ENCODE measurements at places on chromosomes 6 and 20.

- DNase-seq: no peak
Observed at GRCh38 chr6:13164291-13164690, 164.0 kb downstream of the TBC1D7 start.

DNA sequence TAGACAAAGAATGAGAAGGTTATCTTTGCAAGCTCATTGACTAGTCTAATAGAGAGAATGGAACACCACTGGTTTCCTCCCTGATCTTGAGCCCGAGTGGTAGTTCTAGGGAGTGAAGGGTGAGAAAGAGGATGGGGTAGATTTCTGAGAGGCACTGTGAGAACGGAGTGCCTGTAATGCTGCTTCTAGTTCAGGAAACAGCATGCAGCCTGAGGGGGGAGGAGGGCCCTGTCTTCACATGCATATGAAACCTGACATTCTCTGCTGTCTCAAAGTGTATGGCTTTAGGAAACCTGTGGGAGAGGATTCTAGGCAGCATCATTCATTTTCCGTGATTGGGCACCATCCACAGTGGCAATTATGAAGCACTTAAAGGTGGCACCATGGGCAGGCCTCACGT lies 259.4 kb upstream of the MAN1A1 start:
- DNase-seq: no peak

GRCh38 chr20:49966861-49967260 lies 15.9 kb upstream of the SNAI1 start:
- no peak for DNase-seq

GRCh38 chr6:2962004-2962403 lies 9.4 kb downstream of the SERPINB6 start:
- no peak for DNase-seq

DNA sequence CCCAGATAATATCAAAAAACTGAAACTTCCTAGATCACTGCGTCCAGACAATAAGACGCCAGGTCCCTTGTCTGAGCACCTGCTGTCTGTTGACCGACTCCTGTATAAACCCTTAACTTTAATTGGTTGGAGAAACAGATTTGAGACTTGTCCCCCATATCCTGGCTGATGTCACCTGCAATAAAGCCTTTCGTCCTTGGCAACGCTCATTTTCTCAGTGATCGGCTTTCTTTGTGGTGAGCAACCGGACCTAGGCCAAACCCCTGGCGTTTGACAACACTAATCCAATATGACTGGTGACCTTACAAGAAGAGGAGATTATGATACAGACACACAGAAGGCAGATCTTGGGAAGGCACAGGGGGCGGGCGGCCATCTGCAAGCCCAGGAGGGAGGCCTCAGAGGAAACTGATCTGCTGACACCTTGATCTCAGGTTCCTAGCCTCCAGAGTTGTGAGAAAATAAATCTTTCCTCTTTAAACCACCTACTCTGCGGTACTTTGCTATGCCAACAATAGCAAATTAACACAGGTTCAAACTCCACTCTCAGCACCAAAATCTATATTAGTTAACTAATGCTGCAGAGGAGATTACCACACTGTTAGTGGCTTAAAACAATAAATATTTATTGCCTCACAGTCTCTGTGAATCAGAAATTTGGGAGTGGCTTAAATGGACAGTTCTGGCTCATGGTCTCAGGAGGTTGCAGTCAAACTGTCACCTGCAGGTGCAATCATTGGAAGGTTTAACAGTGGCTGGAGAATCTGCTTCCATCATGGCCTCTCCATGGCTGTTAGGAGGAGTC lies 178.7 kb downstream of the OTOR start:
- no peak for DNase-seq

DNA sequence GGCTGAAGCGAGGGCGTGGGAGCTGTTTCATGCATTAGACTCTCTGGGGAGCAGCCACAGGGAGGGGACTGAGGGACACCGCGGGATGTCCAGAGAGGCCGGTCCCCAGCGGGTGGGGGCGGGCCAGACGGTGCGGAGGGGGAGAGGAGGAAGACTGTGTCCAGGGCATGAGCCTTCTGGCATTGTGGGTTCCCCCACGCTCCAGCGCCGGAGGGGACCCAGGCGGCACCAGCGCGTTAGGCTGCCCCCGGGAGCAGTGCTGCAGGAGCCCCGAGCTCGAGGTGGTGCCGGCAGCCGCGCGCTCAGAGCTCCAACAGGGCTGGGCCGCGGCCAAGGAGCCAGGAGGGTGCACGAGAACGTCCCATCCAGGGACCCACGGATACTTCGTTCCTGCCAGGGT lies 14.4 kb downstream of the SLC22A3 start:
- DNase-seq: no peak

- no peak for DNase-seq
Observed at GRCh38 chr6:151632415-151632987, 138.7 kb downstream of the CCDC170 start.

- no peak for DNase-seq
Observed at GRCh38 chr20:8389381-8390036, 257.4 kb downstream of the PLCB1 start.

- no peak for DNase-seq
Observed at GRCh38 chr6:90574610-90575009, 12.3 kb downstream of the MAP3K7 start.

GRCh38 chr6:100099189-100100074 lies 105.4 kb upstream of the MCHR2 start:
- no peak for DNase-seq

GRCh38 chr6:3117912-3118352 lies 579 bp upstream of the BPHL start:
- DNase-seq: no peak

- DNase-seq: no peak
Observed at GRCh38 chr6:82385546-82385945, 21.9 kb downstream of the TPBG start.

DNA sequence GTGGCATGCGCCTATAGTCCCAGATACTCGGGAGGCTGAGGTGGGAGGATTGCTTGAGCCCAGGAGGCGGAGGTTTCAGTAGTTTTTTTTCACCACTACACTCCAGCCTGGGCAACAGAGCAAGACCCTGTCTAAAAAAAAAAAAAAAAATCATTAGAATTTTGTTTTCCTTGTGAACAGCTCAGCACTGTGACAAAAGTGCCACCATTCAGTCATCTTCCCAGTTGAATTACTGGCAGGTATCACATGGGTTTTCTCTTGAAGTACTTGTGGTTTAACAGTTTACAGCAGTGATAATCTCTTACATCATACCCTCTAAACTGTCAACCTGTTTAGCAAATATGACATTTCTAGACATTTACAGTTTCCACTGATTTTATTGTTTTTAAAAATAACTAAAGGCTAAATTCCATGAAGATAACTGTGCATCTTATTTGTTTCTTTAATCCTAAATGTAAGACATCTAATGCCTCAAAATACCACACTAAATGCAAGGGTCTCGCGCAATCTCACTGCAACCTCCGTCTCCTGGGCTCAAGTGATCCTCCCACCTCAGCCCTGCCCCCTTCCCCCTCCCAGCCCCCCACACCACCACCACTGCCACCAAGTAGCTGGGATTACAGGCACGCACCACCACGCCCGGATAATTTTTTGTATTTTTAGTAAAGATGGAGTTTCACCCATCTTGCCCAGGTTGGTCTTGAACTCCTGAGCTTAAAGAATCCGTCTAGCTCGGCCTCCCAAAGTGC lies 7.0 kb downstream of the TRPC4AP start:
- DNase-seq: no peak

DNA sequence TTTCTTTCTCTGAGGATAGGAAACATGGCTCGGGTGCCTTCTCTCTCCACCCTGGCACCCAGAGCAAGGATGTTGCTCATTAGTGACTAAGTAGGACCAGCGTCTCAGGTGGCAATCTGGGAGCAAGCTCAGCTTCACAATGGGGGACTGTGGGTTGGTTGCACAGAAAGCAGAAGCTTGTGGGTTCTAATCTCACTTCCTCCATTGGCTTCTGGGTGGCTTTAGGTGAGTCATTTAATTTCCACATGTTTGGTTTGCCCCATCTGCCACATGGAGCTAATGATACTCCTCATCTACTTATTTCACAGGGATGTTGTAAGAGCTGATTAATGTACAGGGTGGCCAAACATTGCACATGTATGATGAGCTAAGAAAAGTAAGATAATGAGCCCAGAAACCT lies 54.8 kb upstream of the AKIRIN2 start:
- DNase-seq: no peak

GRCh38 chr6:227074-227782 lies 65.1 kb upstream of the DUSP22 start:
- no peak for DNase-seq

DNA sequence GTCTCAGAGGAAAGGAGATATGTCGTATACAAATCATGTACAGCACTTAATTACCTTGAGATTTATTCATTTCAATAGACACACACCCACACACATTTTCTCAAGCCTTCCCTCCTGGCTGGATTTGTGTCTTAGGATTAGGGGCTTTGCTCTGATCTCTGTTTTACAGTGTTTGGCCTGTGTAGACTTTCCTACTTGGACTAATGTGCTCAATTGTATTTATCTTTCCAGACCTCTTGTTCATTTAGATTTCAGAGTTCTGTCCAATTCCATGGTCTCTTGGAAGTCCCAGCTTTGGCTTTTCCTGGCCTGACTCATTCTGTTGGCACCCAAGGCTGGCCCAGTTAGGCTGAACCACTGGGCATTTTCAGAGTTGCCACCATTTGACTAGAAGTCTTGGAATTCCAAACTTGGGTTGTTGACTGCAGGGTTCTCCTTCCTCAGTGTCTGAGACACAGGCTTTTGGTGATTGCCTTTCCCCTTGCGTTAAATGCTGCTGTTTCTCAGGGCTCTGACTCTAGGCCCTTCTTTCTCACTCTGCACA lies 8.9 kb upstream of the RFPL4B start:
- no peak for DNase-seq

GRCh38 chr20:58609026-58609425 lies 42.1 kb upstream of the STX16 start:
- no peak for DNase-seq

DNA sequence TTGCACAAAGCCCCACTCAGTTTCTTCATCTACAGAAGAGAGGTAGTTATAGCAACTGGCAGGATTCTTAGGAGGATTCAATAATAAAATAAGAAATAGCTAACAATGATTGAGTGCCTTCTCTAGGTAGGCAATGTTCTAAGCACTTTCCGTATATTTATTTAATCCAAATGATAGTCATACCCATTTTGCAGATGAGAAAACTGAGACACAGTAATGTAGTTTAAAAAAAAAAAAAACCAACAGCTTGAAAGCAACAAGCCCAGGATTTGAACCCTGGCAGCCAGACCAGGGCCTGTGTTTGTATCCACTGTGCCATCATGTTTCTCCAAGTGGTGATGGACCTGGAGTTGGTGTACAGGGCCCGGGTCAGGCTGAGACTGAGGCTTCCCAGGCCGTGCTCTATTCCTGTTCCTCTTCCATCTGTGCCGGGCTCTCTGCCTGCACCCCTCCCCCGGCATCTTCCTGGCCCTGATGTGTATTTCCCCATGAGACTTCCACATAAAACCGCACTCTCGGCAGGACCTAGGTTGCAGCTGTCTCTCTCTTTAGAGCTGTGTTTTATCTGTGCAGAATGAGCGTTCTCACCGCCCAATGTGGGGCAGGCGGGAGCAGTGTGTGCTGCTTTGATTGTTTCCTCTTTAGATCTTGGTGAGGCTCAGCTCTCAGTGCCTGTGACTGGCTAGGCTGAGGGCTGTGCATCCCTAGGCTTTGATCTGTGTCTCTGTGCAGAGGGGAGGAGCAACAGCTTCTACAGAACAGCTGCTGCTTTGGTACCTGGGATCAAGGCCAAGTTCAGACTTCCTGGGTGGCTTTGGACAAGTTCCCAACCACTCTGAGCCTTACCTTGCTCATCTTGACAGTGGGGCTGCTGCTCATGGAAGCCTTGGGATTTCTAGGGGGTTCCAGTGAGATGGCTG lies 49.5 kb downstream of the TOX2 start:
- DNase-seq: peak; percentile 69

GRCh38 chr20:7161690-7162089 lies 394.2 kb downstream of the BMP2 start:
- DNase-seq: no peak

DNA sequence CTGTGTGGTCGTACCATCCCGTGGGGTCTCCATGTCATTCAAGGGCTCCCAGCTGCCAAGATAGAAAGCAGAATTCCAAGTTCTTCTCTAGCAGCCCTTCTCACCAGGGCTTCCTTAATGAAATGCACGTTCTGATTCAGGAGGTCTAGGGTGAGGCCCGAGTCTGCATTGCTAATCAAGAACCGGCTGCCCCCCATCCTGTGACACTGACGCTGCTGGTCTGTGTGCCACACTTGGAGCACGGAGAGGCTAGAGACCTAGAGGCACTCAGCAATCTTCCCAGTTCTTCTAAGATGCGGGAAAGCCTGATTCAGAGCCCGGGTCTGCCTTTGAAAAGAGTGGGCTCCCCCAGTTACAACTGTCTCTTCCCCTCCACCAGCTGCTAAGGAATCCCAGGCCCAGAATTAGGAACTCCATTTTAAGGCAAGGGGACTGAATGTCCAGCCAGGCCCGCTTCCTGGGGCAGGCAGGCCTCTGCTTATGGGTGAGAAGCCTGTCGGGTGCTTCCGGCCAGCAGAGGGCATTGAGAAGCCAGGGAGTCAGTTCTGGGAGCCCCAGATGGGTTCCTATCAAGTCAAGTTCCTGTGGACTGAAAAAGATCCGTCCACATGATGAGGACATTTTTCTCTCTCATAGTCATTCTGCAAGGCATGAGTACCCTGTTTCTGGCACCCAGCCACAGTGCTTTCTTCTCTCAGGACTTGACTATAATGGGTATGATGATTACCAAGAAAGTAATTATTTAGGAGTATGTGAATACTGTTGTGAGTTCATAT lies 69.8 kb upstream of the RIN2 start:
- no peak for DNase-seq

GRCh38 chr6:37200085-37200484 lies 30.1 kb downstream of the PIM1 start:
- no peak for DNase-seq

GRCh38 chr6:5589422-5590141 lies 328.3 kb downstream of the FARS2 start:
- no peak for DNase-seq

DNA sequence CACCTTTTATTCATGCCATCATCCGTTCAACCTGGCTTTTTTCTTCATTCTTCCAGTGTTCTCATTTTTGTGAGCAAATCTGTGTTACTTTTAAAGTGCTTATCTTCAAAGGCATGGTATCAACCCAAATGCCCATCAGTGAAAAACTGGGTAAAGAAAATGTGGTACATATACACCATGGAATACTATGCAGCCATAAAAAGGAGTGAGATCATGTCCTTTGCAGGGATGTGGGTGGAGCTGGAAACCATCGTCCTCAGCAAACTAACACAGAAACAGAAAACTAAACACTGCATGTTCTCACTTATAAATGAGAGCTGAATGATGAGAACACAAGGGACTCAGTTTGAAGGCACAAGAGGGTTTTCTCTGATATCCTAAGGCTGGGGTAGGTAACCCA lies 130.3 kb downstream of the CCDC170 start:
- no peak for DNase-seq

Data from stimulated activated naive CD4-positive, alpha-beta T cell (primary cell).